ENCODE measurements at places on chromosomes 7 and 10.

GRCh38 chr7:137846827-137847567, at the start of gene DGKI:
Gene DGKI (minus strand): TSS chr7:137846974.
- no peak for DNase-seq

DNA sequence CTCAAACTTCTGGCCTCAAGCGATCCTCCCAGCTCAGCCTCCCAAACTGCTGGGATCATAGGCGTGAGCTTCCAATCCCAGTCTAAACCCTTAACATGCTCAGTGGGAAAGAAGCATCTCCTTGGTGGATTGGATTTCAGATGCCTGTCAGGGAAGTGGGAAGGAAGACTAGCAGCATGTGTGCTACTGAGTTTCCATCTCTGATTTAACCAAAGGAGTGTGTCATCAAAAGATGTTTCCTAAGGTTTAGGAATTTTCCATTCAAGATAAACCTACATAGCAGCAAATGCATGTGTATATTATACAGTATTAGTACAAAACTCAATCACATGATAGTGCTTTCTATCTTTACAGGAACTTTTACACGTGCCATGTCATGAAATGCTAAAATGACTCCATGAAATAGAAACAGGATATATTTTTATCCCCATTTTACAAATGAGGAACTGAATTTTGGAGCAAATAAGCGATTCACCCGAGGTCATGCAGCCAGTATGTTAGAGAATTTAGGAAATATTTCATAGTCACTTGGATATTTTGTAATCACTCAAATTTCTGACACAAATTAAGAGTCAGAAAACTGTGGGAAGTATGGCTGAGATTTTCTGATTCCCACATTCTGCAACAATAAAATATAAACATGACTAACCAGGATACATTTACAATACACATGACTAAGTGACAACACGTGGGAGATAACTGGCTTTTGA, 11.4 kb upstream of the TMEM26 start:
- DNase-seq, result no peak

GRCh38 chr10:62688971-62689700, 115.4 kb upstream of the ADO start:
- no peak for DNase-seq

GRCh38 chr7:114784746-114785145, 137.1 kb upstream of the MDFIC start:
- no peak for DNase-seq

Data from stimulated activated CD4-positive, alpha-beta T cell treated with anti-CD3 and anti-CD28 coated beads, TNF-alpha, amount 100 ng/mL, for 1 hour (primary cell).